ENCODE measurements at places on chromosomes 1 and 21. TPM values are rescaled to one million over a fixed set of nuclear protein-coding genes. Genes with fewer than 3 reads are reported as not detected.

MYBPHL gene
- not detected for total RNA-seq

GRCh38 chr1:8525216-8525557 lies 207.3 kb downstream of the SLC45A1 start:
- peak; percentile 27 for DNase-seq

- no peak for DNase-seq
Measured at GRCh38 chr21:33244779-33245105, 15.0 kb downstream of the IFNAR2 start.

OR2L8 gene
- total RNA-seq = 0.29 TPM

CFH gene
- total RNA-seq = 1.4 TPM

- DNase-seq = no peak
Measured at GRCh38 chr1:170218257-170218650, 72.5 kb downstream of the NTMT2 start.

- DNase-seq = no peak
Measured at GRCh38 chr1:233065685-233066084, 115.3 kb downstream of the NTPCR start.

- no peak for DNase-seq
Measured at GRCh38 chr1:224785622-224786021, 143.9 kb upstream of the DNAH14 start.

GRCh38 chr1:16421201-16421600 lies 16.0 kb downstream of the SPATA21 start:
- DNase-seq = peak; percentile 42

DNA sequence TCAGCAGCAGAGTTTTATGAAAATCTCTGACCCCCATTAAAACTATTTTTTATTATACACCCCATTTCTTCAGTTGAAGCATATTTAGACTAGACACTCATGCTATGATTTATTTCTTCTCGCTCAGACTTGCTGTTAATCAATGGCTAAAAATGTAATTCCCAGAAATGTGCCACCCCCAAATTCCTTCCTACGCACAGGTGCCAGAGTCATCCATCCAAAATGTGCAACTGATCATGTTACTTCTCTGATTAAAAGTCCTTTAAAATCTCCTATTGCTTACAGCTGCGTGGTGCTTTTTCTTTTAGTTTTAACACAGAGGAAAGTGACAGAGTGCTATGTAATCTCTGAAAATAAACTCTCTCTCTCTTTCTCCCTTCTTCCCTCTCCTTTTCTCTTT lies 954.4 kb downstream of the NCAM2 start:
- DNase-seq = no peak

- DNase-seq = no peak
Measured at GRCh38 chr1:17676387-17677060, 78.6 kb upstream of the ACTL8 start.

- DNase-seq = no peak
Measured at GRCh38 chr1:87305151-87305550, 23.5 kb upstream of the LMO4 start.

ZNF648 gene
- not detected for total RNA-seq

DNA sequence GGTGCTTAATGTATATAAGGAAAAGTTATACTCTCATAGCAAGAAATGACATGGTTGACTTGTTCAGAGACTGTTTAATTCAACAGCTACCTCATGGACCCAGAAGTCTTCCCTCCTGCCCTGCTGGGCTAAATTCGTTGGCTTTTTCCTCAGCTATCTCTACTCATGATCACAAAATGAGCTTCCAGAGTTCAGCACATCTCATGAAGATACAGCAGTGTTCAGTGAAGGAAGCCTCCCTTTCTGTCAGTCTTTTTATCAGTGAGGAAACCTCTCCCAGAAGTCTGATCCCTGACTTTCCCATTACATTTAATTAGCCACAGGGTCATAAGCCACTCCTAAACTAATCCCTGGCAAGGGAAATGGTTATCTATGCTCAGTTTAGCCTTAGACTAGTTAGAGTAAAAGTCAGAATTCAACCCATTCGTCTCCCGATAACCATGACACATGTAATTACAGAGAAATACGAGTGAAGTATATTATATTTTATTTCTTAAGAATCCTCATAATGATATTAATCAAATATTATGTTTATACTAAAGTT lies 97.5 kb downstream of the DENND1B start:
- DNase-seq = no peak

- DNase-seq = no peak
Measured at GRCh38 chr1:21338573-21339355, 48.5 kb upstream of the ECE1 start.

DNA sequence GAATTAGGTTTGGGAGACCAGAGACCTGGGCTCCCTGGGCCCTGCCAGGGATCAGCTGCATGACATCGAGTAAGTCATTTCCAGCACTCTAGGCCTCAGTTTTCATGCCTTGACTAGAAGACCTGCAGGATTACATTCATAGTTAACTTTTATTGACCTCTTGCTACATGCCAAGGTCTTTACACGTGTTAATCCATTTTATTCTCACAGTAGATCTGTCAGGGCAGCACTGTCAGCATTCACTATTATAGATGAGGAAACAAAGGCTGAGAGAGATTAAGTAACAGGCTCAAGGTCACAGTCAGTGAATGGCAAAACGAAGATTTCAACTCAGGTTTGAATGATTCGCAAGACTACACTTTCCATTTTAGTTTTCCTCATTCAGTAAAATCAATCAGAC lies 37.0 kb downstream of the PGM1 start:
- no peak for DNase-seq

DNA sequence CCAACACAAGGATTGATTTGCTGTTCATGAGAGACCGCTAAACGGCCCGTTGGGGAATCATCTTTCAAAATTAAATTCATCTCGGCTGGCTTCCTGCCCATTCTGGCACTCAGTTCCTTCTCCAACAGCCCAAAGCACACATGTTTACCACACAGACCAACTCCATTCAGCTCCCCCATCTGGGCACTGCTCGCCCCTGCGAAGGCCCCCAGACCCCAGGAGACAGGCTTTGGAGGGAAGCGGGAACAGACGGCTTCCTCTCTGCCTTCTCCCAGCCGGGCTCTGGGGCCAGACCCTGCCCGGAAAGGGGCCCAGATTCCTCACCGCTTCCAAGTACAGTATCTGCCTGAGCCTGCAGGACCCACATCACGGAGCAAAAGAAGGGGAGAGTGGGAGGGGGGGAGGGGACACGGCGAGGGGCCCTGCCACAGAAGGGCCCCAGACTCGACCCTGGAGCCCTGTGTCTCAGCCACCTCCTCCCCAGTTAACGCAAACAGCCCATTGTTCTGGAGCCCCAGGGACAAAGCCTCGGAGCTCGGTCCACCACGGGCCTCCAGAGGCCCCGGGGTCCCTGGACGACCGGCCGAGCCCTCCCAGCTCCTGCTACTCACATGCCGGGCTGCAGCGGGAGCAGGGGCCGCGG lies 660 bp downstream of the MEGF6 start:
- DNase-seq = no peak

- no peak for DNase-seq
Measured at GRCh38 chr1:205701420-205701819, 21.1 kb upstream of the SLC45A3 start.

- DNase-seq = no peak
Measured at GRCh38 chr21:26597981-26598380, 24.9 kb upstream of the CYYR1 start.

- no peak for DNase-seq
Measured at GRCh38 chr1:87765681-87766070, 437.0 kb downstream of the LMO4 start.

GRCh38 chr1:206575165-206575893 lies 36.9 kb downstream of the EIF2D start:
- DNase-seq = peak; percentile 76

DNA sequence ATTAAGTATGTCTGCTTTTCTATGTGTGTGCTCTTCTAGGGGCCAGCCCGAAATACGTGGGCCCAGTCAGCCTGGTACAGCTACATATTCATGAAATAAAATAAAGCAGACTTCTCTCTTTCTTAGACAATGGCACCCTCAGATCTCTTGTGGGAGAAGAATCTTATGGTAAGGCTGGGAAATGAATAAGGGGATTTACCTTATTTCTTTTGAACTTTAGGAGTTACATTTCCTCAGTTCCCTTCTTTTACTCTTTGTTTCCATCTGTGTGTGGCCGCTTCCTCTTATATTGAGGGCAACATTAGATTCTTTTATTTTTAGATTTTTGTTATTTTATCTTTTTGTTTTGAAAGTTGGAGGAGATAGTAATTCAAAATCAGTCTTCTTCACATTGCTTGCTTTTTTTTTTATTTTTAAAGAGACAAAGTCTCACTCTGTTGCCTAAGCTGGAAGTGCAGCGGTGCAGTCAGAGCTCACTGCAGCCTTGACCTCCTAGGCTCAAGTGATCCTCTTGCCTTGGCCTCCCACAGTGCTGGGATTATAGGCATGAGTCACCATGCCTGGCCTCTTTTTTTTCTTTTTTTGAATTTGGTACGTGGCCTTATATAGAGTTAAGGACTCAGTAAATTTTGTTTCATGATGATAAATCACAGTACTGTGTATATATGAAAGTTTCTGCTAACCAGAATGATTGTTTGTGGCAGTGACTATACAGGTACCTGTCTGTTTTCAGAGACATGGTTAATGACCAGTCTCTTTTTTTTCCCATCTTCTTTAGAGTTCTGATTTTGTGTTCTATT lies 9.1 kb downstream of the LAMC1 start:
- DNase-seq = no peak

RASAL2 gene
- not detected for total RNA-seq

DNA sequence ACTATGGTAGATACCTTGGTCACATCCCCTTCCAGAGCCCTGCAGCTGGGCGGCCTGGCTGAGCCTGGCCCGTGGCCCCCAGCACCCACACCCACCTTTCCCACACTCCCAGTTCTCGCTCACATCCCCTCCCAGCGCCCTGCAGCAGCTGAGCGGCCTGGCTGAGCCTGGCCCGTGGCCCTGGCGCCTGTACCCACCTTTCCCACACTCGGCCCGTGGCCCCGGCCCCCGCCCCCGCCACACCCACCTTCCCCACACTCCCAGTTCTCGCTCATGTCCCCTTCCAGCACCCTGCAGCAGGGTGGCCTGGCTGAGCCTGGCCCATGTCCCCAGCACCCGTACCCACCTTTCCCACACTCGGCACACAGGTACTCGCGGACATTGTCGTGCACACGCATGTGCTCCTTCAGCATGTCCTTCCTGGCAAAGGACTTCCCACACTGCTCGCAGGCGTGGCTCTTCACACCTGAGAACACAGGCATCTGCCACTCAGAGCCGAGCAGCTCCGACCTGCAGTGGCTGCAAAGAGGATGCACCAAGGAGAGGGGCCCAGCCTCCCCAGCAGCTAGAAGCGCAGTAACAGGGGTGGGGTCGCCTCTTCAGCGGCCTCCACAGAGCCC lies 52.5 kb upstream of the RIPK4 start:
- DNase-seq = no peak

GREM2 gene
- not detected for total RNA-seq

DNA sequence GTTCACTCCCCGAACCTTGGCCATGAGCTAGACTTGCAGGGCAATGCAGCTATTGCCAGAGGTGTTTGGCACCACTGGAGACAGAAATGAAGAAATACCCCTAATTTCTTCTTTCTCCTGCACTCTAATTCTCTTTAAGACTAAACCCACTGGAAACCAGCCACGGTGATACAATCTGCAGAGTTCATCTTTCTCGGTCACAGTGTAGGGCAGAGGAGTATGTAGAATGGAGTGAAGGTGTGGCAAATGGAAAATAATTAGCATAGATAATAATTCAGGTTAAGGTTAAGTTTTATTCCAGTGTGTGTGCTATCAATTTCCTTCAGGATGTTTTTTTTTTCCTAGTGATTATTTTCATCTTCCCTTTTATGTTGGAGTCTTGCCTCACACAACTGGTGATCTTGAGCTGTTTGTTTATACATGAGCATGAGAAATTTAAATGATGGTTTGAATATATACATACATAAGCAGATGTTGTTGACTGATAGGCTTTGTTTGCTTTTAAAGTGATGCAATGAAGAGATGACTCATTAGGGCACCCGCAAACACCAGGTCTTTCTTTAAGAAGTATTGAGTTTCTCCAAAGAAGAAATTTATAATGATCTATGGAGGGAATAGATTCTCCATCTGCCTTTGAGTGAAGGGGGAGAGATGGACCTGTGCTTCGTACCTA lies 81.9 kb downstream of the SPATA17 start:
- no peak for DNase-seq

- DNase-seq = no peak
Measured at GRCh38 chr1:178393370-178393769, 103.4 kb downstream of the CLEC20A start.

ERICH3 gene
- total RNA-seq = not detected

DNA sequence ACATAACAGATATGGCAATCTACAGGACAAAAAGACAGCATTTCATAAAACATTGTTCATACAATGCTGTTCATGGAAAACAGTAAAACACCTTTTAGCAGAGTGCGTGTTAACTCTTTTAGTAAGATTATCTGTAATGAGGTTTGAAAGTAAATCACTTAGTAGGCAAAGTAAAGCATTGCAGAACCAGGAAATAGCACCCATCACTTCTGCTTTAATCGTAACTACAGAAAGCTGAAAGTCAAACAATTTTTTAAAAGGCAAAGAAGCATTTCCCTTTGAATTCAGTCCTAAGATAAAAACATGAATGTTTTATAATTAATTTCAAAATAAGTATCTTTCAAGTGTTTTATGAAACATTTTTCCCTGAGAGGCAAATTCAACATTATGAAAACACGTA lies 63.3 kb upstream of the RNF11 start:
- no peak for DNase-seq

ROR1 gene
- total RNA-seq = not detected

DNA sequence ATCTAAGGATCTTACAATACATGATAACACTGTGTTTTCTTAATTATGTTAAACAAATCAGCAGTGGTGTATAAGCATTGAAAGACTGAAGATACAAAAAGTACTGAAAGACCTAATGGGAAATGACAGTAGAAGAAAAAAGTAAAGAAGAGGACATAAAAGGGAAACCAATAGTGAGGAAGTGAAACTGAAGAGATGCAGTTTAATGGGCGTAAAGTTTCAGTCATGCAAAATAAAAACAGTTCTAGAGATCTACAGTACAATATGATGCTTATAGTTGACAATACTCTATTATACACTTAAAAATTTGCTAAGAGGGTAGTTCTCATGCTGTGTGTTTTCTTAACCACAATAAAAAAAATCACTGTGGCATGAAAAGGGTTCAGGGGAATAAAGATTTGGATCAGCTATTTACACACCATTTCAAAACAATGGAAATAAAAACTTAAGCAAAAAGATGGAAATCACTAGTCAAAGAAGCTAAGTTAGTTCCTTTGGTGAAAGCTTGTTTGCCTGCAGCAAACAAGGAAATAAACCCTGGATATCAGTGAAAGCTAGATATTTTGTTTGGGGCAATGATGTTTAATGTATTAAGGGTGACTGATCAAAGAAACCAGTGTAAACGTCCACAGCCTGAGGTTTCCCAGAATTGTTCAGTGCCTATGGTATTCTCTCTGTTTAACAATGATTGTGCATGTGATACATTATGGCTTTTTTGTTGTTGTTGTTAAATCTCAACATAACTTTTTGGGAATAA lies 1160.8 kb upstream of the ADGRL2 start:
- DNase-seq = no peak

- no peak for DNase-seq
Measured at GRCh38 chr1:34768856-34769255, 9.3 kb downstream of the GJB4 start.
